ENCODE measurements at places on chromosomes 16 and 17.

DNA sequence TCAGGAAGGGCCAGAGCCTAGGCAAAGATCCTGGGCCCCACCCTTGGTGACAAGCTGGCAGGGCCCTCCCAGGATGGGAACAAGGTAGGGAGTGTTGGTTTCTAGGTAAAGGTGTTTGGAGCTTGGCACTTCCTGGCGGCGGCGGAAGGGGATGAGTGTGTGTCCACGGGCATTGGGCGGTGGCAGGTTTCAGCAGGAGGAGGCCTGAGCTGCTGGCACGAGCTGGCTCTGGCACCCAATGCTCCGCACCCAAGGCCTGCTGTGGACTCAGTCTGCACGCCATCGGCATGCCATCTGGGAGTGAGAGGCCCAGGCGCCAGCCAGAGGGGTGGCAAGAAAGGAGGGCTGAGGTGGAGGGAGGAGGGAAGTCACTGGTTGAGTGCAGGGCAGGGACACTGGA, 46.9 kb upstream of the TAC4 start:
- no peak for DNase-seq

DNA sequence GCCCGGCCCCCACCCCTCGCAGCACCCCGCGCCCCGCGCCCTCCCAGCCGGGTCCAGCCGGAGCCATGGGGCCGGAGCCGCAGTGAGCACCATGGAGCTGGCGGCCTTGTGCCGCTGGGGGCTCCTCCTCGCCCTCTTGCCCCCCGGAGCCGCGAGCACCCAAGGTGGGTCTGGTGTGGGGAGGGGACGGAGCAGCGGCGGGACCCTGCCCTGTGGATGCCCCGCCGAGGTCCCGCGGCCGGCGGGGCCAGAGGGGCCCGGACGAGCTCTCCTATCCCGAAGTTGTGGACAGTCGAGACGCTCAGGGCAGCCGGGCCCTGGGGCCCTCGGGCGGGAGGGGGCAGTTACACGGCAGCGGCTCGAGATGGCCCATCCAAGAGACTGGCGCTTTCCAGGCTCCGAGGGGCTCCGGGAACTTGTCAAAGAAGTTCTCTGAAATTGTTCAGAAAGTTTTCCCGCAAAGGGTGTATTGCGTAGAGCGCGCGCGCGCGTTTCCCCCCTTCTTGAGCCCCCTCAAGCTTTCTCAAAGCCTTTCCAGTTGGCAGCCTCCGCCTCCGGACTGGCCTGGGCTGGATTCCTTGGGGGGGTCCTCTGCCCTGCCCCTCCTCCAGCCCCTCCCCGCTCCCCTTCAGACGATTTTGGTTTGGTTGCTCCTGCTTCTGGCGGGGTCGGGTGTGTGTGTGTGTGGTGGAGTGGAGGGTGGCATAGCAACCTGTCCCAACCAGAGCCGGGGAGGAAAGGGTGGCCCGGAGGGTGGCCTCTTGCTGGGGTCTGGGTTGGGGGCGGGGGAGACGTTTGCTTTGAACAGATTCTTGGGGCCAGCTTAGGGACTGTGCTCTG, 504 bp downstream of the ERBB2 start:
- DNase-seq, result no peak

GRCh38 chr16:66521951-66522771, 27.8 kb downstream of the TK2 start:
- DNase-seq, result no peak

DNA sequence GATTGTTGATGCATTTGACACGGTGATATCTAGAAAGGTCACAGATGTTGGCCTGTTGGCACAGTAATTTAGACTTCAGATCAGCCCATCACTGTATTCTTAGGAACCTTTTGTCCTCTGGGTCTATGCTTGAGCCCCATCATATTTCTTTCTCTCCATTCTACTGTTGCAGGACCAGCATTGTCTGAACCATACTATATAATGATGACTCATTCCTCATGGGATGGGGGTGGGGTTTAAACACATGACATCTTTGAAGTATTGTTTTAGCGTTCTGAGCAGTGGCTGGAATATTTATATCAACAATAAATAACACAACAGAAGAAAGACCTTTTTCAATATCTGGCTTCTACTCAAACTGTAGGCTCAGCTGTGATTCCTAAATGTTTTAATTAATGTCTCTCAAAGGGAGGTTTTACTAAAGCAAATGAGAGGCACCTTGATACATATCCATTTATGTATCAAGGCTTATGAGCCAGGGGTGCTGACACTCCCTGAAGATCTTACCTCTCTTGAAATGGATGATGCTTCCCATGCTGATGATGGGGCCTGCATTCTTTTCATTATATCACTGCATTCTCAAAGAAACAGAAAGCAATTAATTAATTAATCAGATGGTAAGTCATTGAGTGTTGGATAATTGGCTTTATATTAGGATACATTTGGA, 379.0 kb upstream of the GOT2 start:
- DNase-seq, result no peak

Measured in midbrain (tissue), 1 donor.